ENCODE measurements at places on chromosomes 16 and 17.

DNA sequence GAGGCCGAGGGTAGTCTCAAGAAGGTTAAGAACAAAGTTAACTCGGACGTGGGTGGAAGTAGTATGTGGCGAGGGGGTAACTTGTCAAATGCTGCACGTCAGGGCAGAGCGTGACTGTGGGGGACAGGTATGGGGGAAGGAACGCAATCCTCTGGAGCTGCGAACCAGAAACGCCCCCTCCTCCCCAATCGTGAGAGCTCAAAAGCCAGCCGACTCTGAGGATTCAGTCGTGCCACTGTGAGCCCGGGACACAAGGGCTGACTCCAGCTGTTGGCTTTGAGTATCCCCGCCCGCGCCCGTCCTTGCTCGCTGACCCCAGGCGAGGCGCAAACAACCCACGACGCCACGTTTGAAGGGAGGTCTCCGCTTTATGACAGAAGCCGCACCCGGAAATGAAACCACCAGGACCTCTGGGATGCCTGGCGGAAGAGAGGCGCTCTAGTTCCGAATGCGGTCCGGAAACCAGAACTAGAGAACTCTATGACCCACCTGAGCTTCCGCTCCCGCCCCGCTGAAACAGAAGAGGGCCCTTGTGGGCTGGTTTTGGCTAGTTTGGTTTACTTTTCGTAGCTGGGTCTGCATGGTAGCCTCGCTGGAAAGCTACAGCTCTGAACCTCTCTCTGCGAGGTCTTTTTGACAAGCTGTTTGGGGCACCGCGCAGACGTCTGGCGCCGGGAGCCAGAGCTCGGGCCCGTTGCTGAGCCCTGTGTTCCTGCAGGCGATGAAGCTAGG is at the start of gene PEX12:
PEX12 (minus strand) TSS at position 375 of the 732 bp plus-strand sequence. CDS start 550 bp downstream, outside the sequence.
- peak; percentile 81 for DNase-seq

DNA sequence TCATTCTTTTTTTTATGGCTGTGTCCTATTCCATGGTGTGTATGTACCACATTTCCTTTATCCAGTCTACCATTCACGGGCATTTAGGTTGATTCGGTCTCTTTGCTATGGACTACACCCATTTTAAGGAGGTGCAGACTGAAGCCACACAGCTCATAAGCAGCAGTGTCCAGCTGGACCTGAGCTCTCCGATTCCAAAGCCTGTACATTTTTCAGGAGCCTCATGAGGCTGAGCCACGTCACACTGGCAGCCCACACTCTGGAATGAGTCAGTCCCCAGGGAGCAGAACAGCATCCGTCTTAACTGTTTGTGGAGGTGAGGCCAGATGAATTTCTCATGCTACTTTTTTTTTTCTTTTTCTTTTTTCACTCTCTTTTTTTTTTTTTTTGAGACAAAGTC is 116.1 kb downstream of the C16orf95 start:
- no peak for DNase-seq

GRCh38 chr17:7133916-7134315 is 19.3 kb upstream of the ASGR2 start:
- DNase-seq = no peak

DNA sequence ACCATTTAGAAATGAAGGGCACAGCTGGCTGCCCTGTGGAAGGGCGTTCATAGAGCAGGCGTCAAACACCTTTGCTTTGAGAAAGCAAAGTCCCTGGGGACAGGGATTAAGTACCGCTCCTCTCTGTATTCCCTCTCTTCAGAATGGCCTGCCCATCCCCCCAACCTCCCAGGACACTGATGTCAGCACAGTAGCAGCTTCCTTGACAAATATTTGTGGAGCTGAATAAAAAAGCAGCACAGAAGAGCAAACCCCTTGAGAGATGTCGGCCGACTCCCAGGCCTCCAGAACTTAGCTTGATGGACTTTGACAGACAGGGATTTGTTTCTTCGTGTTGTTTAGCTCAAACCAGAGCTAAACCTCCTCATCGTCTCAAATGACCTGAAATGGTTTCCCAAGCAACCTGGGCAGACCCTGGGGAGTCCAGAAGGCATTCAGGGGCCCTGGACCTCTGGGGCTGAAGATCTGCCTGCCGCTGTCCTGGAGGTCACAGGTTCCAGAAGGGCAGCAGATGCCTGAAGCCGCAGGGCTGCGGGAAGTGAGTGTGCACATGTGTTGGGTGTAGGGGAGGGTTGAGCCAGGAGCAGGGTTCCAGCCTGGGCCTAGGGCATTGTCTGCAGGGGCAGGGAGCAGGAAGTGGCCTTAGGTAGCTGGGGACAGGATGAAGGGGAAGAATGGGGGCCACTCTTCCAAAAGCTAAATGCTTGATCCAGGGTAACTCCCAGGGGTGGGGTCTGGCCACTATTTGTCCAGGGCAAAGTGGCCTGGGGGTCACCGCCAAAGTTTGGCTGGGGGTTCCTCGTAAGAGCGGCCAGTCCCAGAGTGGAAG is 42.3 kb upstream of the NKD1 start:
- DNase-seq = no peak

DNA sequence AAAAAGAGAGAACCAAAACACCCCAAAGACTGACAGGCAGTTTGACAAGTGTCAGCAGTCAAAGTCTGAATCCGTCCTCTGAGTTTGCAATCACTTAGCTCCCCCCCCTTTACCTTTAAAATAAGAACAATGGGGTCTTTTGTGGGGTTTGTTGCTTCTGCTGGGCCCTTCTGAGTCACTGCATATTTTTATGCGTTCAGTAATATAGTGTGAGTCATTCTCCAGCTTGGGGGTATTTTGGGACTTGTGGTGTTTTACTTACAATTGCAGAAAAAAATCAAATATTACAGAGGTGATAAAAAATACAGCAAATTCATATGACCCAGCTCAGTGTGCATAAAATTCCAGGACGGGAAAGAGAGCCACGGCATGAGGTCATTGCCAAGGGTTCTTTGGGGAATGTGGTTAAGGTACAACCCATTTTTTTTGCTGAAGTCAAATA is 120.1 kb downstream of the CYLD start:
- no peak for DNase-seq

- no peak for DNase-seq
Measured at GRCh38 chr17:41835214-41835799, 725 bp downstream of the NT5C3B start.

- no peak for DNase-seq
Measured at GRCh38 chr16:53103811-53104210, 49.0 kb downstream of the CHD9 start.

GRCh38 chr16:85037050-85037410 is 9.4 kb downstream of the KIAA0513 start:
- DNase-seq = no peak

GRCh38 chr17:6903326-6903900 is 71.9 kb upstream of the TEKT1 start:
- no peak for DNase-seq

DNA sequence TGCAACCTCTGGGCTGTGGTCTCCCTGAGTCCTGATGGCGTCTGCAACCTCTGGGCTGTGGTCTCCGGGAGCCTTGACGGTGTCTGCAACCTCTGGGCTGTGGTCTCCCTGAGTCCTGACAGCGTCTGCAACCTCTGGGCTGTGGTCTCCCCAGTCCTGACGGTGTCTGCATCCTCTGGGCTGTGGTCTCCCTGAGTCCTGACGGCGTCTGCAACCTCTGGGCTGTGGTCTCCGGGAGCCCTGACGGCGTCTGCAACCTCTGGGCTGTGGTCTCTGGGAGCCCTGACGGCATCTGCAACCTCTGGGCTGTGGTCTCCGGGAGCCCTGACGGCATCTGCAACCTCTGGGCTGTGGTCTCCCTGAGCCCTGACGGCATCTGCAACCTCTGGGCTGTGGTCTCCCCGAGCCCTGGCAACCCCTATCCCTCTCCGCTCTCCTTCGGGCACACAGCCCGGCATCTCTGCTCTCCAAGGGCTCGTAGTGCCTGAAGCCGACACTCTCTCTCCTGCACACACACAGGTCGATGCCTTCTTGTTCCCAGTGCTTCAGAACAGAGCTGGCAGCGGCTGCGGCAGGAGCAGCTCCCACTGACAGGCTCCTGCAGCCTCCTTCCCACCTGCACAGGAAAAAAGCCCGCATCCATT is 45.6 kb downstream of the METRNL start:
- no peak for DNase-seq

- DNase-seq = no peak
Measured at GRCh38 chr17:38325221-38325851, 18.4 kb downstream of the GPR179 start.

- DNase-seq = no peak
Measured at GRCh38 chr17:78599419-78599818, 22.2 kb upstream of the DNAH17 start.

DNA sequence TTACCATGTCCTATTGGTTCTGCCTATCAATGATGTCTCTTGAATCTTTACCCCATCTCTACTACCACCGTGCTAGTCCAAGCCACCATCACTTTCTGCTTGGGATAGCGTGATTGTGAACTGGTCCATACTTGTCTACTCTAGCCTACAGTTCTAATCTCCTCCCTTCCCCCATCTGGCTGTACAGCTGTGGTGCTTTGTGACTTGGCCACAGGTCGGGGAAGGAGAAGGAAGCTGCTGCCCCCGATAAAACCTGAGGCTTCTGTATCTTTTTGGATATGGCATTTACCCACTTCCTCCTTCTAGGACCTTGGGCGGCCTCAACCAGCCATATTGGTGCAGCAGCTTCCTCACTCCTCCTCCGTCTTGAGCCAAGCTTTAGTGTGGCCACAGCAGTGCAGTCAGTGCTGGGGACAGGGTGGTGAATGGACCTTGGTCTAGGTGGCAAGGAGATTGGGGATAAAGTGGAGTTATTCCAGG is 314 bp upstream of the ITGA2B start:
- no peak for DNase-seq

GRCh38 chr16:57165938-57166337 is 19.9 kb downstream of the PSME3IP1 start:
- DNase-seq = no peak

GRCh38 chr17:81706757-81707624 is 3.8 kb downstream of the MRPL12 start:
- no peak for DNase-seq

DNA sequence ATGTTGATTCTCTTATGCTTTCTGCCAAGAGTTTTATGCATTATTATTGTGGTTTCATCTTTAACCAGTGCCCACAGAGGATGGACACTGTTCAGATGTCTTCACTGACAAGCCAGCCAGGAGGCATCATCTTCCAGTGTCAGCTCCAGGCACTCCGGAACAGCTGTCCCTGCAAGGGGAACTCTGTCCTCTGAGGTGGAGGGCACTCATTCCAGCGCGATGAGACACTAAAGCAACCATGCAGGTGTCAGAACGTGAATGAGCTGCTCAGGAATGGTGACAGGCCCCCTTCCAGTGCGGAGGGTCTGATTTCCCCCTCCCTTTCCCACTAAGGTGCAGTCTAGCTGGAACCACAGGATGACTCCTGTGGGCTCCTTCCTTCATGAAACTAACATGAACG is 117.5 kb downstream of the NOG start:
- DNase-seq = no peak

GRCh38 chr17:80755650-80756405 is 211.2 kb downstream of the RPTOR start:
- peak; percentile 56 for DNase-seq

GRCh38 chr16:84295203-84295860 is 654 bp downstream of the WFDC1 start:
- DNase-seq = no peak

DNA sequence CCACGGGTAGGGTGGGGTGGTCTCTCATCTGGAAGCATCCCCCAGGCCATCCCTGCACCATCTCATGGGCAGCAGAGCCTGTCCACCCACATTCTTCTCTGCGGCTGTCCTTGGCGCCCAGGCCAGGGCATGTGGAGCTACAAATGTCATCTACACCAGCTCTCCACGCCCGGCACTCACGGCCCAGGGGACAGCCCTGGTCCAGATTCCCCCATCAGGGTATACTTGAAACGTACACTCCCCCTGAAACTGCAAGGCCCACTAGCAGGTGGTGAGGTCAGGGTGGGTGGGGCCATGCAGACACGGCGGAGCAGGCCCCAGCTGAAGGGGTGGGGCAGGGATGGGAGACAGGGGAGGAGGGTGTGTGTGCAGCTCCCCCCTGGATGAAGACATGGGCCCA is 3.2 kb upstream of the SOX8 start:
- no peak for DNase-seq

GRCh38 chr17:68125111-68125870 is 89.8 kb downstream of the KPNA2 start:
- DNase-seq = no peak

- DNase-seq = no peak
Measured at GRCh38 chr17:14044702-14045101, 24.6 kb upstream of the COX10 start.

GRCh38 chr17:36672403-36672918 is 71.1 kb downstream of the MRM1 start:
- DNase-seq = no peak

DNA sequence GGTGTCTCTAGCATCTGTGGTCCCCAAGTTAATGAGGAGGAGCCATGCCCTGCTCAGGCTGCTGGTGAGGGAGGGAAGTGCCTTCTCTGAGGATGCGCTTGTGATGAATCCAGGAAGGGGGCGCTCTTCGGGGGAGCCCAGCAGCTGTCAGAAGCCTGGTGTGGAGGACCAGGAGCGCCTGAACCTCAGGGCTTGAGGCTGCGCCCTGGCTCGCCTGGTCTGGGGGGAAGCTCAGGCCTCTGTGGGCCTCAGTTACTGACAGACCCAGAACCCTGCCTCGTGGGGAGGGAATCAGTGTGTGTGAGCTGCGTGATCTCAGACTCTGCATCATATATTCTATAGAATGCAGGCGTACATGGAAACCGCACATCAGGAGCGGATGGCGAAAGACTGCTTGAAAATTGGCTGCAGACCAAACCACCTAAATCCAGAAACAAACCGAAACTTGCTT is 126.1 kb downstream of the SEC14L1 start:
- DNase-seq = peak; percentile 81

- DNase-seq = no peak
Measured at GRCh38 chr17:43528988-43529814, 16.9 kb downstream of the ETV4 start.

GRCh38 chr17:78347453-78347852 is 12.4 kb downstream of the SOCS3 start:
- DNase-seq = no peak
